ENCODE measurements at places on chromosomes 5 and 9.

DNA sequence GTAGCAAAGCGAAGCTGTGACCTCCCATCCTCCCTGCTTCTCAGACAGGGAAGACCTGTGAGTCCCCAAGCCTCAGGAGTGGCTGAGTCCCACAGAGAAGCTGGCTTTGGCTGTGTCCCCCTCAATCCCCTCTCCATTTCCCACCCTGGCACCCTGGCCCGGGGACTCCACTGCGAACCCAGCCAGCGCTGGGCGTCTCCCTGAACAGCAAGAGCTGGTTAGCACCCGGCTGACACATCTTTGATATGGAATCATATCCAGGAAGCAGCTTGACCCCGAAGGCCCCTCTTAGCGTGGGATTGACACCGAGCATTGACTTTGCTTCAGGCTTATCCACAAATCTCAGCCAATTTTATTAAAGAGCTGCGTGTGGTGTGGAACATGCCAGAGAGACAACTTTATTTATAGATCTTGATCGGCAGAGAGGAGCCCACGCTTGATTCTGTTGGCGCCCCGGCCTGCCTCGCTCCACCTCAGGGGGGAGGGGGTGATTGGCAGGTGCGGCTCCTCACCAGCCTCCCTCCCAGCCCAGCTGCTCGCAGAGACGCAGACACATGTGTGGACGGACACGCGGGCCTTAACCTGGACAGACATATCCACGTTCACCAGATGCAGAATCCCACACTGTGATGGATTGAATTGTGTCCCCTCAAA, 120.7 kb upstream of the MVB12B start:
- peak; percentile 38 for DNase-seq

DNA sequence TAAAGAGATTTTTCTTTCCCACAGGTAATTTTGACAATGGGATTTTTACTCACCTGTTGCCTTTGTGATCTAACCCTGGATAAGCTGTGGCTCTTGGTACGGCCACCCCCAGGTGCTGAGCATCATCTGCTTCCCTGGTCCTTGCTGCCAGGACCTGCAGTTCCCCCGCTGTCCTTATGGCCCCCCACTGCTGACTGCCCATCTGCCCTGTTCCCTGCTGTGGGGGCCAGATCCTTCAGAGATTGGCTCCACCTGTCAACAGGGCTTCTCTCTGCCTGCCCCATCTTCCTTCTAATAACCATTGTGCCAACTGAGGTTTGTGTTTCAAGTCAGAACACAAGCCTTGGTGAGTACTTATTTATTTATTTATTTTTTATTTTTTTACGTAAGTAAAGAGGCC, 183.3 kb downstream of the MAPKAP1 start:
- no peak for DNase-seq

- DNase-seq = no peak
Observed at GRCh38 chr5:126973193-126973592, 57.2 kb downstream of the MARCHF3 start.

GRCh38 chr5:120901199-120901598, 437.1 kb downstream of the PRR16 start:
- DNase-seq = no peak

DNA sequence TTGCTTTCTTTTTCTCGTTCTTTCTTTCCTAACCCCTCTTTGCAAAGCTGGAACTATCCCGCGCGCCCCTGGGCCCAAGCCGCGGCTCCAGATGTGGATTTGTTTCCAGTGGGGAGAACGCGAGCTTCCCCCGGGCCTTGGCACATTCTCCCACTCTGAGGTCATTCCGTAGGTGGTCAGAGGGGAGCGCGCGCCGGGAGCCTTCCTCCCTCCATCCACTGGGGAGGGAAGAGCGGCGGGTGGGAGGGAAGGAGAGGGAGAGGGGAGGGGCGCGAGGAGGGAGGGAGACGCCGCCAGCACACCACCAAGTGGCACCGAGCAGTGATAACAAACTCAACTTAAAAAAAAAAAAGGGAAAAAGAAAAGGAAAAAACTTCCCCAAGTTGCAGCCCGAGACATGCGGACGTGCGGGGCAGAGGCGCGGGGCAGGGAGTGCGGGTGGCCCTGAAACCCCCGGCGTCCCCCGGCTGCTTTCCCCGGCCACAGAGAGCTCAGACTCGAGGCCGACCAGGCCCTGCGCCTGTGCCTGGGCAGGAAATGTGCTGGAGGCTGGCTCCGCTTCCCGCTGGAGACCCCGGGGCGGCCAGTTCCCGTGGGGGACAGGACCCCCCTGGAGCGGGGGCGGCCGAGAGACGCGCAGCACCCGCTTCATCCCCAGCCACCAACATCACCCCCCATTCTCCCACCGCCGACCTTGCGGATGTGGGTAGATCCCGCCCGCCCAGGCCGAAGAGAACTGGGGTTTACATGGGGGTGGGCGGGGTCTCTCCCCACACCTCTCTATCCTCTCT, 3.1 kb downstream of the IER5L start:
- DNase-seq = peak; percentile 84

- no peak for DNase-seq
Observed at GRCh38 chr5:2382776-2383697, 368.4 kb downstream of the IRX2 start.

DNA sequence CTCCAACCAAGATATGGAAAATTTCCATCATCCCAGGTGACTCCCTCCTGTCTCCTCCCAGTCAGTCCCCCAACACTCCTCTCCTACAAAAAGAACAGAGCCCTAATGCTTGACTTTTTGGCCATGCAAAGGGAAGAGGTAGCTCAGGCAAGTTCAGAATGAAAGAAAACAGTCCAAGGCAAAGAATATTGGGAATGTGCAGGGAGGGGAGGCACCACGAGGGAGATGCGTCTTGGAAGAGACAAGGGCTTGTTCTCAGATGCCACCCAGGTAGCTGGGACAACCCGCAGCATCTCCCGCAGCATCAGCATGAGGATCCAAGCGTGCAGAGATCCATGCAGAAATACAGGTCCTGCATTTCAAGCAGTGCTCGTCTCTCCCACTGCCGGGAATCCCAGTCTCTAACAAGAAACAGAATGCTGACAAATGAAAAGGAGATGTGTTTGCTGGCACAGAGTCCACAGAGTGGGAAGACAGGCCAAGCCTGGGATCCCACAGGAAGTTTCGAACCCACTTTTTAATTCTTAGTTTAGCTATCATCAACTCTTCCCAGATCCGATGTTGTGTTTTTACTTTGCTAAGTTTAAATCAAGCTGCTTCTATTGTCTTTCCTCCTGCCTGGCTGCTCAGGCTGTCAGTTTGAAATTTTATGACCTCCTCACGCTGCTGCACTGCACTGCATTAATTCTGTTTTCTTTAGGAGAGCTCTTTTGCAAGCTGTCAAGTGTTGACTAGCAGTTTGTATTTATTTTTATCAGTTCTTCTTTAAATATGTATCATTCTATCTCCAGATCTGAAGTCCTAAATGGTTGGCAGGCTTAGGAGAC, 86.8 kb upstream of the OSMR start:
- no peak for DNase-seq

- no peak for DNase-seq
Observed at GRCh38 chr9:98821831-98822230, 14.4 kb downstream of the GALNT12 start.

GRCh38 chr5:168269937-168270330, 21.5 kb upstream of the WWC1 start:
- DNase-seq = peak; percentile 64

- peak; percentile 87 for DNase-seq
Observed at GRCh38 chr9:17578911-17579793, at the start of gene SH3GL2. TSS of gene SH3GL2 (plus strand) at chr9:17579066.

DNA sequence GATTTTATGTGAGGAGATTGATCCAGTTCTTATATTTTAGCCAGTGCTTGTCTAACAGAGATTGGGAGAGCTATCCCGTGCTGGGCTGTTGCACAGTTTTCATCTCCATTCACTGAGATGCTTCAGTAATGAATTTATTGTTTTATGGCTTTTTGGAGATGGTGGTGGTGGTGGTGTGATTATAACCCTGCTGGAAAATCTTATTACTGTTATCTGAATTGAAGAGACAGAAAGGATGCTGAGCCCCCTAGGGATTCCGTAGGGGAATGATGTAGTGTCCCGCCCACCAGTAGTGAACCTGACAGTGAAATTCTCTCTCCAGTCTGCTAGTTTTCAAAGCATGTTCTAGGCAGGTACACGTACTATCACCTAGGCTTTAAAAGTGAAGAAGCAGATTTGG, 1.9 kb downstream of the RAI14 start:
- no peak for DNase-seq

DNA sequence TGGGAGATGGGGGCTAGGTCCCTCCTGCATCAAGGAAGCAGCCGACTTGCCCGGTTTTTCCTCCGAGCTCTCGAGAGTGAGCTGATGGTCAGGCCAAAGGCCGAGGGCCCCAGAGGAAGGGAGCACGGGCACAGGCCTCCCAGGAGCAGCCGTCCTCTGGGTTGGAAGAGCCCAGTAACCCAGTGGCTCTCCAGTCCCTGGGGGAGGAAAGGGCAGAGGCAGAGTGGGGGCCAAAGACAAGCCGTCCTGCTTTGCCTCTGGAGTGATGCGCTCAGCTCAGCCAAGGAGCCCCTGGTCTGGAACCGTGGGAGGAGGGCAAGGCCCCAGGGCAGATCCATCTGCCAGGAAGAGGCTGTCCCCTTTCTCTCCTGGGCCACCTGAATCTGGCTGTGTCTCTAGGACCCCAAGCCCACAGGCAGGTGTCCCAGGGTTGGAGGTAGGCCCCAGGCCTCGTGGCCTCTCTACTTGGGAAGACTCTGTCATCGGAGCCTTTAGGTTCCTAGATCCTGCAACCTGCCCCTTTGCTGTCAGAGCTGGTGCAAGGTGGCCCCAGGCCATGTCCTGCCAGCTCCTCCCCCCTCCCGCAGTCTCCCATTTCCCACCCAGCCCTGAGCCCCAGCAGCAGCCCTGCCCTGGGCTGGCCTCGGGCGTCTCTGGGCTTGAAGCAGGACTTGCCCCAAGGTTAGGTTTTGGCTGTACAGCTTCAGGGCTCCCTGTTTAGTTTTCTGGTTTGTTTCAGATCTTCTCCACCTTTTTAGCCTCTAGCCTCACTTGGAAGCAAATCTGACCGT, 224.1 kb downstream of the CACNA1B start:
- no peak for DNase-seq

DNA sequence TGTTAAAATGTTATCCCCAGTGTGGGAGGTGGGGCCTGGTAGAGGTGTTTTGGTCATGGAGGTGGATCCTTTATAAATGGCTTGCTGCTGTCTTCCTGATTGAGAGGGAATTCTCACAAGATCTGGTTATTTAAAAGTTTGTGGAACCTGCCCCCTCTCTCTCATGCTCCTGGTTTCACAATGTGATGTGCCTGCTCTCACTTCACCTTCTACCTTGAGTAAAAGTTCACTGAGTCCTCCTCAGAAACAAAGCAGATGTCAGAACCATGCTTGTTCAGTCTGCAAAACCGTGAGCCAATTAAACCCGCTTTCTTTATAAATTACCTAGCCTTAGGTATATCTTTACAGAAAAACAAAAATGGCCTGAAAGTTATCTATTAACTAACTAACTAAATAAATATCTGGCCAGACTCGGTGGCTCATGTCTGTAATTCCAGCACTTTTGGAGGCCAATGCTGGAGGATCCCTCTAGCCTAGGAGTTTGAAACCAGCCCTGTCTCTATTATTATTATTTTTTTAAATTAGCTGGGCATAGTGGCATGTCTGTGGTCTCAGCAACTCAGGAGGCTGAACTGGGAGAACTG, 1067.4 kb downstream of the CDH9 start:
- no peak for DNase-seq

DNA sequence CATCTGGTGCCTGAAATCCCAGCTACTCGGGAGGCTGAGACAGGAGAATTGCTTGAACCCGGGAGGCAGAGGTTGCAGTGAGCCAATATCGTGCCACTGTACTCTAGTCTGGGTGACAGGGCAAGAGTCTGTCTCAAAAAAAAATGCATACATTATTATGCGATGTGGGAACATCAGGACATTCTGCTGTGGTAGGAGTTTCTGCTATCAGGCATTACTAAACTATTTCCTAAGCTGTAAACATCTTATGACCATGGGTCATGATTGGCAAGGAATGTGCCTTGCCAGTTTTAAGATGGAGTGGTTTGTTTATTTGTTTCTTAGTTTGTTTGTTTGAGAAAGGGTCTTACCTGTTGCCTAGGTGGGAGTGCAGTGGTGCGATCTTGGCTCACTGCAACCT, 45.1 kb upstream of the FAM120A start:
- DNase-seq = no peak

- peak; percentile 50 for DNase-seq
Observed at GRCh38 chr5:44536650-44537260, 147.5 kb upstream of the FGF10 start.

GRCh38 chr9:4220346-4220745, 79.5 kb downstream of the GLIS3 start:
- DNase-seq = no peak

- DNase-seq = no peak
Observed at GRCh38 chr9:124964604-124965003, 23.7 kb upstream of the GOLGA1 start.

- DNase-seq = no peak
Observed at GRCh38 chr5:164600274-164600673, 1094.9 kb downstream of the MAT2B start.

DNA sequence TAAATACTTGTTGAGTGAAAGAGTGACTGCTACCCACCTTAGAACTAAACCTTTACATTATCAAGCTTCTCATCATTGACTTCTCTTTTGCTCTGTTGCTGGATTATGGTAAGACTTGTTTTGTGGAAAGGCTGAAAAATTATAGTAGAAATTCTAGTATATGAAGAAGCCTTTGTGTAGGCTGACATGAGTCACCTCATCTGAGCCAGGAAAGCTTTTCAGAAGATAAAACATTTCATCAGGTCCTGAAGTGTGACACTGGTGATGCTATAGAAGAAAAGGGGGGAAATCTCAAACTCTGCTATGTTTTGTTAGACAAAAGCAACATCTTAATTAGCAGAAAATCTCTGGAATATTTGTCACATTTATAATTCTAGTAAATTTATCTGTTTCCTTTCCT, 18.4 kb upstream of the SLC44A1 start:
- DNase-seq = no peak

DNA sequence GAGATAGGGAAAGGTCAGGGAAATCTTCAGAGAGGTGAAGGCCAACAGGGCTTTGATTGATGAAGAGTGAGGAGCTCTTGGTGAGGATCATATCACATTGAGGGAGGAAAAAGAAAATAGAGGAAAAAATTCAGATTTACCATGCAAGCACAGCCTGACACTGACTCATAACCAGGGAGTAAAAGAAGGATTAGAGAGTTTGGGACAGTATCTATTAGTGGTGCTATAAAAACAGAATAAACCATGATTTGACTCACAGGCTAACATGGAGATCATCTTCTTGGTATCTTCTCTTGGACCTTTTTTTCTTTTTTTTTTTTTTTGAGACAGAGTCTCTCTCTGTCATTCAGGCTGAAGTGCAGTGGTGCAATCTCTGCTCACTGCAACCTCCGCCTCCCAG, 44.4 kb downstream of the MUSK start:
- no peak for DNase-seq

- no peak for DNase-seq
Observed at GRCh38 chr5:14590949-14591348, 9.4 kb downstream of the OTULINL start.

GRCh38 chr5:36734422-36734821, 128.0 kb downstream of the SLC1A3 start:
- peak; percentile 45 for DNase-seq

All from WERI-Rb-1 (cell line).